Progenitor cell of endocrine pancreas (in vitro differentiated cells): ENCODE measurements at places on chromosomes 5 and 9. TPM values are rescaled to one million over a fixed set of nuclear protein-coding genes. Genes with fewer than 3 reads are reported as not detected.

- no peaks in the 10 kb centered on the region for H3K27me3 ChIP-seq
- H3K4me1 ChIP-seq, result no peaks in the 10 kb centered on the region
- H3K27ac ChIP-seq, result no peak overlapping the region
These were observed 605.1 kb upstream of the DAB2 start for GRCh38 chr5:40029711-40030495.

- DNase-seq, result no peak
- H3K36me3 ChIP-seq, result no peaks in the 10 kb centered on the region
- H3K27me3 ChIP-seq, result peaks cover 8% of the 10 kb centered on the region
- H3K4me3 ChIP-seq, result no peak overlapping the region
- no peak overlapping the region for H3K27ac ChIP-seq
These were observed 400.5 kb downstream of the IRX1 start for GRCh38 chr5:3995954-3996619.

Gene CCDC183
- 9.0 and 9.5 TPM in 2 replicates for total RNA-seq

- H3K4me1 ChIP-seq, result peaks cover 15% of the 10 kb centered on the region
- no peak overlapping the region for H3K4me3 ChIP-seq
- H3K36me3 ChIP-seq, result no peaks in the 10 kb centered on the region
- peaks cover 10% of the 10 kb centered on the region for H3K27me3 ChIP-seq
- H3K27ac ChIP-seq, result no peak overlapping the region
These were observed 268.0 kb upstream of the KIF2A start for GRCh38 chr5:62038024-62038423.

DNA sequence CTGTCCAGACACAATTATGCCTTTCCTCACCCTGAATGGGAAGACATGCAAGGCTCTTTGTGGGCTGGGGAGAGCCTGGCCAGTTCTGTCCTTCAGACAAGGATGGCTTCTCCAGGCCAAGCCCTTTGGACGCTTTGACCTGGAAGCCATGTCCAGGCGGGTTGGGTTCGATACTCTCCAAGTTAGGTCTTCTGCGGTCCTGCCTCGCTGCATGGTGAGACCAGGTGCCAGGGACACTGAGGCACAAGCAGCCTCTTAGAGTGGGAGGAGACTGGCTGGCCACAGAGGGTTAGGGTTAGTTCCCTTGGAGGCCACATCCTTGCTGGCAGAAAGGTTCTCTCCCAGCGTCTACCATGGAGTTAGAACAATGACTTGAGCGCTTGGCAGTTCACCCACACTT lies 67.6 kb downstream of the SHB start:
- peaks cover 5% of the 10 kb centered on the region for H3K4me1 ChIP-seq
- no peak overlapping the region for H3K27ac ChIP-seq
- H3K36me3 ChIP-seq, result no peaks in the 10 kb centered on the region

- peaks cover 31% of the 10 kb centered on the region for H3K36me3 ChIP-seq
- peak overlapping the region; percentile 72 for H3K4me3 ChIP-seq
- peaks cover 18% of the 10 kb centered on the region for H3K4me1 ChIP-seq
- no peak for DNase-seq
- no peak overlapping the region for H3K27ac ChIP-seq
These were observed 1.4 kb upstream of the KDM3B start for GRCh38 chr5:138351056-138351455.

Gene LCN6
- not detected in 2 replicates for total RNA-seq
